ENCODE measurements at places on chromosomes 11 and 22.

DNA sequence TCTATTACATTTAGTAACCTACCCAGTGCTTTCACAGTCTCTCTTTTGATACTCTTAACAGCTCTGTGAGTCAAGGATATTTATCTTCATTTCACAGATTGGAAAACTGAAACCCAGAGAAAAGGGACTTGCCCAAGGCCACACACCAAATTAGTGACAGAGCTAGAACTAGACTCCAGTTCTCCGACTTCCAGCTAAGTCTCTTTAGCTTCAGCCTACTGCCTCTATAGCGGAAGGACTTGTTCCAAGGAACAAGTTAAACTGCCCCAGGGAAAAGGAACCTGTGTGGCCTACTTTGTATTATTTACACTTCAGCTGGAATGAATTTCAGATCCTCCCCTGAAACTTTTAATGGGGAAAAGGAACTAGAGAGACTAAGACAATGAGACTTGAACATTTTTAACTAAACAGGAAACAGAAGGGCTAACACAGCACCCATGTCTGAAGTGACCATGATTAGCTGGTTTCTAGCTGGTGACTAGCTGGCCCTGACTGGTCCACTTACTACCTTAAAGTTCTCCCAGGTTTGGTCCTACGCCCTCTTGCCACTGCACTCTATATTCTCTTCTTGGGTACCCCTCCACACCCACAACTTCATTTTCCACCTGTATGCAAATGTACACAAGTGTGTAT, 1.3 kb downstream of the LRRC51 start:
- DNase-seq: no peak

DNA sequence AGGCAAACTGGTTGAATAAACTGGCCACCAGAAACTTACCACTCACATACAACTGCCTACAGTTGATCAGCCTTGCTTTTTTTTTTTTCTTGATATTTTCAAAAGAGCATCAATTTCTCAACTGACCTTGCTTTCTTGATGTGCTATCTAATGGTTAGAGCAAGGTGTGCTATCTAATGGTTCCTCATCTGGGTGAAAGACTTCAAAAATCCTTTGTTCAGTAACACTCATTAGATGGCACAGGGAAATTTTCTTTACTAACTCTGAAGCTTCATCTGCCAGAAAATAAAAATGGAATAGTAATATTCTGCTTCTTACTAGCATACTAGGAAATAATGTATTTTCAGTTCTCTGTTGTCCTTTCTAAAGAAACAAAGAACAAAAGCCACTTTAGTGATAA, 51.2 kb upstream of the RAPSN start:
- no peak for DNase-seq

DNA sequence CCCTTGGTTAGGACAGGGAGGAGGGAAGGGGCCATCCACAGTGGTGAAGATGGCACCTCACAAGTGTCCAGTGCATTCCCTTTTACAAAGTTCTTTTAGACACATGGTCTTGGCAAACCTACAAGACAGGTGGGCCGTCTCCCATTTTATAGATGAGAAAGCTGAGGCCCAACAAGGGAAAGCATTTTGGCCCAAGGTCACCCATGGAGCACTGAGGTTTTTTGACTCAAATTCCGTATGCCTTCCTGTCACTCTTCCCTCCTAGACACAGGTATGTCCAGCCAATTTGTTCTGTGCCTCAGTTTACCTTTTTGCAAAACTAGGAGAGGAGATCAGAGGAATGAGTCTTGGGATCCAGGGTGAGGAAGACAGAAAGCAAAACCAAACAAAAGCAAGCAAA, 1.2 kb downstream of the C1QTNF4 start:
- no peak for DNase-seq

GRCh38 chr11:42337786-42338455, 878.5 kb upstream of the LRRC4C start:
- no peak for DNase-seq

- DNase-seq: no peak
Measured at GRCh38 chr11:17313349-17314231, 37.1 kb downstream of the NUCB2 start.

DNA sequence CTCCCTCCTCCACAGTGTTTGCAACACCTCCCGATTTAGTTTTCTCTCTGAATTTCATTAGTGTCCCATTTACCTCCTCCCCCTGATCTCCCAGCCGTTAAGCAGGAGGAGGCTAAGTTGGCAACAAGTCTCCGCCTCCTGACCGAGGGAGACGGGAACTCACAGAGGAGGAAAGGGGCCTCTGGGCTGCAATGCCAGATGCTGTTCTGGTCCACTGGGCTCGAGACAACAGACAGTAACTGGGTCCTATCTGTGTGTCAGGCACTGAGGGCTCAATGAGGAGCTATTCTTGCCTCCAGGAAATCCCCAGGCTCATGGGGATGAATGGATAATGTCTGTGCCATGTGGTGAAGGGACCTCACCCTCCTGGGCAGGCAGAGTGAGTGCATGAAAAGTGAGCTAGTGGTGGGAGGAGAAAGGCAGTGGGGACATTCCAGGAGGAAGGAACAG, 228.1 kb downstream of the TENM4 start:
- DNase-seq: no peak
